ENCODE measurements at places on chromosomes 13 and 19. TPM values are rescaled to one million over a fixed set of nuclear protein-coding genes. Genes with fewer than 3 reads are reported as not detected.

NUCB1 gene
- polyA plus RNA-seq = 48.6 TPM

AP1M2 gene
- not detected for polyA plus RNA-seq

LMTK3 gene
- polyA plus RNA-seq = 0.15 TPM

MIA gene
- not detected for polyA plus RNA-seq

ZNF229 gene
- 2.0 TPM for polyA plus RNA-seq

CRB3 gene
- polyA plus RNA-seq = 4.3 TPM

TMPRSS9 gene
- not detected for polyA plus RNA-seq

KIR3DL1 gene
- 17.7 TPM for polyA plus RNA-seq

ADGRE1 gene
- 2.5 TPM for polyA plus RNA-seq

CACNG7 gene
- polyA plus RNA-seq = not detected

ODAD3 gene
- not detected for polyA plus RNA-seq

AMER2 gene
- polyA plus RNA-seq = 0.14 TPM

ATCAY gene
- polyA plus RNA-seq = 1.5 TPM

PEAK3 gene
- not detected for polyA plus RNA-seq

TGFBR3L gene
- 0.60 TPM for polyA plus RNA-seq

ATP8B3 gene
- polyA plus RNA-seq = 1.3 TPM

C19orf73 gene
- 7.0 TPM for polyA plus RNA-seq

GIPR gene
- polyA plus RNA-seq = 0.61 TPM

SLC10A2 gene
- polyA plus RNA-seq = not detected

TTYH1 gene
- not detected for polyA plus RNA-seq

GJB2 gene
- polyA plus RNA-seq = not detected
